ENCODE measurements at places on chromosomes 4 and X.

DNA sequence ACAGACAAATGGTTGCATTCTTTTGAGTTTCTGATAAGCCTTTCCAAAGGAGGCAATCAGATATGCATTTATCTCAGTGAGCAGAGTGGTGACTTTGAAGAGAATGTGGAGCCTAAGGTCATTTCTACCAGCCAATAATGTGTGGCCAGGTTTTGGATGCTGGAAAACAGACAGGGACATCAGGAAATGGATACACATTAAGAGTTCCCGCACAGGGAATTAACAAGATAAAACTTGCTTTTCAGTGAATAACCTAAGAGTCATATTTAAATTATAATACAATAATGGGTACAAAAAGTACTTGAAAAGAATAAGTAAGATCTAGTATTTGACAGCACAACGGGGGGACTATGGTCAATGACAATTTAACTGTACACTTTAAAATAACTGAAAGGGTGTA lies 492.3 kb upstream of the FAM241A start:
- no peak for DNase-seq

GRCh38 chrX:76850851-76851250 lies 423.3 kb downstream of the MAGEE1 start:
- DNase-seq = no peak

DNA sequence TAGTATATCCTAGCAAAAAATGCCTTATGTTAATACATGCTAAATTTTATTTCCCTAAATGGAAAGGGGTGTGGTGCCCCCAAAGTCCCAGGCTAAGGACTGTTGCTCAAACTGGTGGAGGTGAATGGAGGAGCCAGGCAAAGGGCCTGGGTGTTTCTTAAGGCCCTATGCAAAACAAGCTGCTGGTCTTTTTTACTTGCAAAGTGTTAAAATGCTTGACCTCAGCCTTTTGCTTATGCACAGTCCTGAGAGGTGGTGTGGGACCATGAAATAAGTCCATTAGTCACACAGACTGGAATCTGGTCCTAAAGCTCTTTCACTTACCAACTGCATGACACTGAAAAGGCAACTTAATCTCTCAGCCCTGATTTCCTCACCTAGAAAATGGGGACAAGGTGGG lies 223.5 kb upstream of the MBNL3 start:
- DNase-seq = no peak

- no peak for DNase-seq
These were observed 182.9 kb downstream of the C4orf33 start for GRCh38 chr4:129278868-129279267.

- no peak for DNase-seq
These were observed 17.9 kb downstream of the EXOC1 start for GRCh38 chr4:55871299-55871800.

DNA sequence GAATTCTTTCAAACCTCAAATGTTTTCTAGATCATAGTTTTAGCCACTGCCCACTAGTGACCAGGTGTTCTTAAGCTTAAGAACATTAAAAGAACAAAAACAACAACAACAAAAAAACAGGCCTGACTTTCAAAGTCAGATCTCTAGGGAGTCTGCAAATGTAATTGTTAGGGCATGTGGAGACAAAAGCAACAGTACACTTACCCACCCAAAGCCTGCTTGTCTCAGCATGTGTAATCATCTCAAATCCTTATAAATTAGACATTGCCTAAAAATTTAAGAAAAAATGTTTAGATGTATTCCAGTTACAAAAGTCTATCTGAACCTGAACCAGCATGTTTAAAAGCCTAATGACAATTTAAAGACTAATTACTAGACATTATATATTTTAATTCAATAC lies 79.9 kb downstream of the SLC7A11 start:
- DNase-seq = peak; percentile 16

DNA sequence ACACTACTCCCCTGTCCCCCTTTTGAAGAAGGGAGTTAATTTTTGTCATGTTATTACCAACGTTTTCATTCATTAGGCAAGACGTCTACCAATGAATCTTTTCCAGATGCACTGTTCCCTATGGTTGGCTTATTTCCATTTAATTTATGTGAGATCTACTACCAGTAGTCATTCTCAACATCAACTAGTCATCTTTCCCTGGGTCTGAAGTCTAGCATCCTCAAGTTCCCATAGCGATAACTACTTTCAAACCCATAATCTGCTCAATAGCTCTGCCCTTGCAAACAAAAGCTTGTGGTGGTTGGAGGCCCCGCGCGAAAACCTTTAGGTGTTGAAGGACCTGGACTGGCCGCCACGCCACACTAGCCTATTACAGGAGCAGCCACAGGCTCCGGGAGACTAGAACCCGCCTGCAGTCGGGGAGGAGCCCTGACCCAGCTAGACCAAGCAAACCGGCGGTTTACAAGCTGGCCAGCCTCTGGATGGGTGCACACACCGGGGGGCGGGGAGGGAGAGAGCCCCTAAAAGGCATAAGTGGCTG lies 746 bp downstream of the PPAT start:
- DNase-seq = peak; percentile 66

GRCh38 chr4:173025131-173025530 lies 143.5 kb upstream of the GALNT7 start:
- peak; percentile 92 for DNase-seq

DNA sequence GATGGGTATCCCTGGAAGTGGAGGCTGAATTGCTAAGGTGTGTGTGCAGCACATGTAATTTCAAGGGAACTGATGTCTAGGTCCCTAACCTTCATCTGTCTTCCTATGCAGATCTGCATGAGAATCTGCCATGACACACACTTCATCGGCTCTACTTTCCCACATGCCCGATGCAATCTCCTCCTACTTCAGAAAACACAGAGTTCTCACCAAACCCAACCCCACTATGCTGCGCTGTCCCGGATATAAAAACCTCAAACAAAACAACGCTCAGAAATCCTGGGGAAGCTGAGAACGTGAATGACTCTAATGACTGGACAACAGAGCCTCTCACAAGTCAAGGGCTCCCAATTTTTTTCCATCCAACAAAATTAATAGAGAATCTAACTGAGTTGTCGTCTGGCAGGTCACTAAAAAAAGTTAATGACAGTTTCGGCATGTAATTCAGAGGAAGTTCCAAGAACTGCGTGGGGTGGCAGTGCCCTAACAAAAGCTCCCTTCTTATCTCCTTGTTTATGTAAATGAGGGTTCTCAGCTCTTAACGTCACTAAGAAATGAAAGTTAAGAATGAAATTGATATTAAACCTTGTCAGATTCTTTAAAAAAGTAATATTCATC lies 39.0 kb downstream of the STX18 start:
- DNase-seq = no peak

- no peak for DNase-seq
These were observed 93.9 kb downstream of the FAM53A start for GRCh38 chr4:1590244-1590643.

- no peak for DNase-seq
These were observed 2.1 kb downstream of the JAKMIP1 start for GRCh38 chr4:6198278-6198677.

- DNase-seq = peak; percentile 58
These were observed 30.3 kb downstream of the CCNI start for GRCh38 chr4:77045490-77045889.

GRCh38 chr4:2958446-2958845 lies 4.8 kb downstream of the NOP14 start:
- DNase-seq = peak; percentile 39

GRCh38 chrX:97685753-97686152 lies 802.0 kb downstream of the RPA4 start:
- DNase-seq = peak; percentile 3

GRCh38 chr4:79625361-79625760 lies 217.3 kb upstream of the GK2 start:
- no peak for DNase-seq

DNA sequence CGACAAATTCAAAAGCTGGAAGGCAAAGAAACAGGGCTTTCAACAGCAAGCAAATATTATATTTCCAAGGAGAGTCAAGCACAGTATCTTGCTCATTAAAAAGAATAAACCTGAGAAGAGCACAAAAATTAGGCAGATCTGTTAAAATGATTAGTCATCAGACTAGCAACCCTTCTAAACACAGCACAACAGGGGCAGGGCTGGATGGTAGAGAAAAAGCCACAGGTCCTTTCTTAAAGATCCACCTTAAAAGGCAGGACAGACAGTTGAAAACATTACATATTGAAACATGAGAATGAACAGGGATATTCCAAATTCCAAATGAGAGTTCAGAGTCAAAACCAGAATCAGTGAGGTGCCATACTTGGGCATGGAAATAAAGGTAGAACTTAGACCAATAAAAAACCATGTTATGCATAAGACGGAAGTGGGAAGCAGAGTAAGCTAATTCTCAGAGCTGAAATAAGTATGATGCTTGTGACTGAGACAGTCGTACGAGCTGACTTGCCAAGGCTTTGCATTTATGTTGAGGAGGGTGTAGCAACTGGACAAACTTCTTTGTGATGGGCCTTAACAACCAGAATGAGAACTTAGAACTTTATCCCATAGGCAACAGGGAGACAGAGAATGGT lies 126.9 kb upstream of the FAM9B start:
- DNase-seq = no peak

- no peak for DNase-seq
These were observed 269.9 kb upstream of the NRK start for GRCh38 chrX:105552395-105552794.

GRCh38 chr4:149765630-149766029 lies 50.0 kb downstream of the IQCM start:
- no peak for DNase-seq

DNA sequence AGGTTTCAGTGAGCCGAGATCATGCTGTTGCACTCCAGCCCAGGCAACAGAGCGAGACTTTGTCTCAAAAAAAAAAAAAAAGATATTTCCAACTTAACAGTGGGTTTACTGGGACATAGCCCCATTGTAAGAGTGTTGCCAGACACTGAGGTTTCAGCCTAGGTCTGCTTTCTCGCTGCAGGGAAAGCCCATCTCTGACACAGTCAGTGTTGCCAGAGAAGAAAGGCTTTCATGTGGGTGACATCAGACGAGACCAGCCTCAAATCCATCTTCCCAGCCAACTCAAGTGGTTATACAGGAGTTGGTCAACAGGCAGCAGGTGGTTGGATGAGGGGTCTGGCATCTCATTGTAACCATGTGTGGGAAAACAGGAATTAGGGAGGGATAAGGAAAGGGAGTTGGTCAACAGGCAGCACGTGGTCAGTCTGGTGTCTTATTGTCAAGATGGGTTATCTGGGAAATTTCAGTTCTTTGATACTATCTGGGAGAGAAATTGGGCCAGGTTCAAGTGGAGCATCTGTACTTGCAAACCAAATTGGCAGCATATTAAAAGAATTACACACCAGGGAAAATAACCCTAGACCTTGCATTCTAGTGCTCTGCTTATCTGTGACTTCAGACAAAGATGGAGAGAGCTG lies 41.1 kb downstream of the NELFA start:
- no peak for DNase-seq

DNA sequence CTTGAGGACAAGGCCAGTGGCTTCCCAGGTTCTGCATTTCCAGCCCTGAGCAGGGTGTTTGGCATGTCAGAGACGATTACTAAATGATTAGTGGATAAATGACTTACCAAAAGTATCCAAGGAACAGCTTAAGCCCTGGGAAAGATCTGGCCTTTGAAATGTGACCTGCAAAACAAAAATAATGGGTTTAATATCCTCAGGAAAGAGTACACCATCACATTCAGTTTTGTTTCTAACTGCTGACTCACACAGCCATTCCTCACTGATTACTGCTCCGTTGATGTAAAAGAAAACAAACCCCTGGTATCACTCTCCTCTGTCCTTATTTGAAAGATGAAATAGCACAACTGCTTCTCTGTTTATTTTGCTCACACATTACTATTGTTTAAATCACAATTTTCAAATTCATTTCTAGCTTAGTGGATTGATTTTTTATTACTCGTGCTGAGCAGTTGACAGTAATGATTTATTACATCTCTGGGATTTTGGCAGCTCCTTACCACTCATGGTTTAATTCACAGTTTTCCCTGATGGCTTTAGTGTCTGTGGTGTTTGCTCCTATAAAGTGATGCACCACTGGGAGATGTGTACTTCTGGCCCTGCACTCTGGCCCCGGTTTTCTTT lies 117.0 kb downstream of the CBLL2 start:
- peak; percentile 8 for DNase-seq

- no peak for DNase-seq
These were observed 550.3 kb upstream of the CPEB2 start for GRCh38 chr4:14452001-14452400.

DNA sequence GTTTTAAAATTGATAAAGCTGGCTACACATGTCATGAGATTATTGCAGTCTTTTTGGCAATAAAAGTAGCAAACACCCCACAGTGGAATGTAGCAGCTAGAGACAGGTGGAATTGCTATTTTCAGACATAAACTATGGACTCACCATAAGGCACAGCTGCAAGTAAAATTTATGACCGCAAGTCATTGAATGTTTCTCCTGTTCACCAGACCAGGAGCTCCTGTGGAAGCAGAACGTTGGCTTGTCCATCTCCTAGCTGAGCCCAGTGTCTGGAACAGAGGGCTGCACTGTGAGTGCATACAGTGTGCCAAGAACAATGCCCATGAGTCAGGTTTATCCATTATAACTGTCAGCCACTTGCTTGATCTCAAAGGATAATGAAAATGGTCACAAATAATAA lies 538.2 kb downstream of the INPP4B start:
- DNase-seq = peak; percentile 60

- no peak for DNase-seq
These were observed 20.7 kb downstream of the PCGF3 start for GRCh38 chr4:726235-726787.

GRCh38 chr4:186726426-186727168 lies 2.9 kb upstream of the FAT1 start:
- DNase-seq = peak; percentile 92
